ENCODE measurements at places on chromosomes 11 and 22.

- DNase-seq: no peak
Measured at GRCh38 chr11:113896156-113896879, 8.3 kb upstream of the HTR3B start.

DNA sequence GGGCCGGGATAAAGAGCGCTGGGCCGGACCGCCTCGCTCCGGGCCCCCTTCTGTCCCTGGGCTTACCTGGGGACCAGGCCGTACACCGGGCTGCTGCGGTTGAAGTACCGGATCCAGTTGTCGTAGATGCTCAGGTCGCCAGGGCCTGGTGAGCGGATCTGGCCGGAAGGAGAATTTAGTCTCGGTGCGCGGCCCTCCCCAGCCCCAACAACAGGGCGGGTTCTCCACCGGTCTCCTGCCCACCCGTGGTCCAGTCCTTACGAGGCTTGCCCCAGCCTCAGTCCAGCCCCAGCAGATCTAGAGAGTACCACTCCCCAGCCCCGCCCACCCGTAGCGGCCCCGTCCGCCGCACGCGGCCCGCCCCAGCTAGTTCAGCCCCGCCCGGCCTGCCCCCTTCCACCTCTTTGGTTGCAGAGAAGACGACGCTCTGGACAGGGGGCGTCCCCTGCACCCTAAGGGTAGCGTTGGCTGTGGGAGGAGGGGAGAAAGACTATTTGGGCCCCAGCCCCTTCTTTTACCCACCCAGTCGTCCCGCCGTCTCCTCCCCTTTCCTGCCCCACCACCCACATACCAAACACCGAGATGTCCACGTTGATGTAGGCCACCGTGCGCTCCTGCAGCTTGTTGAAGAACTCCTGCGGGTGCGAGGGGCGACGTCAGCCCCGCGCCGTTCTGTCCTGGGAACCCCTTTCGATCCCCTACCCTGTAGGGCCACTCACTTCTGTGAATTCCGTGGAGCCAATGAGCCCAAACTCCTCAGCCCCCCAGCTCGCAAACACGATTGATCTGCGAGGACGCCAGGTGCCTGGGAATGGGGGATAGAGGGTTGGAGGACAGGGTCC, 6.8 kb downstream of the SAC3D1 start:
- DNase-seq: no peak

GRCh38 chr11:123559523-123559955, 94.9 kb downstream of the SCN3B start:
- no peak for DNase-seq

- no peak for DNase-seq
Measured at GRCh38 chr11:73398721-73399120, 22.5 kb downstream of the RELT start.

DNA sequence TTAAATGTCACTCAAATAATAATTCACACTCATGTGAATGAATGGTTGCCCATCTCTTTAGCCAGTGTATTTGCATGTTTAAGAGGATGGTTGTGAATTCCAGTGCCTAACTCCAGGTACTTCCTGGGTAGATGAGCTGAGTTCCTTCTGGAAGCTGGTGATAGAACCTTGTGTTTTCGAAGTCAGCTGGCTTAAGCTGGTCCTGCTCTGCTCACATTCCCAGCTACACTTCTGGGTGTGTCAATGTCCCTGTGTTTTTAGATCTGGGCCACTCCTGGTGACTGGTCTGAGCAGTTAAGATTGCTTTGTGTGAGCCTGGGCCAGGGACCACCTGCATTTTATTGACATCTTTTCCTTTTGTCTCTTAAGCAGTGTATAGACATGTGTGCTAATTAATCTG, 10.6 kb downstream of the TEAD1 start:
- no peak for DNase-seq

DNA sequence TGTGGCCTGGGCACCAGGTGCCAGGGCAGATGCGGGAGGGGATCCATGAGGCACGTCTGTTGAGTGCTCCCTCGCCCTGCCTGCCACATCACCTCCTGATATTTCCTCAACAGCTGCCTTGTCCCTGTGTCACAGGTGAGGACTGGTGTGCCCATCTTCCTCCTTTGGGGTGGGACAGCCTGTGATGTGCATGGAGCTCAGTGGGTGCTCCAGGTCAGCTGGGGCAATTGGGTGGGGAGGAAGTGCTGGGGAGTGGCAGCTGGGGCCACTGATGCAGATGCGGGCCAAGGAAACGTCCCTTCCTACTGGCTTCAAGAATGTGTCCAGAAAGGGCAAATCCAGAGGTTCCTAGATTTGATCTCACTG, 83.6 kb downstream of the MORC2 start:
- DNase-seq: no peak

GRCh38 chr11:20067665-20068064, 92.6 kb downstream of the DBX1 start:
- no peak for DNase-seq

DNA sequence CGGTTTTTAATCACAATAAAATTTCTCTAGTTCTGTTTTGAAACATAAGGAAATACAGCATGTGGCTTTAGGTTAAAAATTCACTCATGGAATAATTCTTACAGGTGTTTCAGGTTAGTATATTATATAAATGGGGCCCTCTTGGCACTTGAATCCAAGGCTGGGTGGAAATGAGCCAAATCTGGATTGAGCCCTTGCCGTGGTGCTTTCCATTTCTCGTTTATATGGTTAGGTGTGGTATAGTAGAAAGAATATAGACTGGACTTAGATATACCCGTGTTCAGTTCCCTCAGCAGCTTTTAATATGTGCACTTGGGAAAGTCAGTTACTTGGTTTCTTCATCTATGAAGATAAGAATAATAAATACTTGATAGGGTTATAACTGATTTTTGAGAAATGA, 16.0 kb downstream of the ZFP91 start:
- no peak for DNase-seq

- DNase-seq: no peak
Measured at GRCh38 chr22:36629320-36629719, 74.2 kb downstream of the CACNG2 start.

- no peak for DNase-seq
Measured at GRCh38 chr11:46010100-46010499, 87.6 kb downstream of the LARGE2 start.

DNA sequence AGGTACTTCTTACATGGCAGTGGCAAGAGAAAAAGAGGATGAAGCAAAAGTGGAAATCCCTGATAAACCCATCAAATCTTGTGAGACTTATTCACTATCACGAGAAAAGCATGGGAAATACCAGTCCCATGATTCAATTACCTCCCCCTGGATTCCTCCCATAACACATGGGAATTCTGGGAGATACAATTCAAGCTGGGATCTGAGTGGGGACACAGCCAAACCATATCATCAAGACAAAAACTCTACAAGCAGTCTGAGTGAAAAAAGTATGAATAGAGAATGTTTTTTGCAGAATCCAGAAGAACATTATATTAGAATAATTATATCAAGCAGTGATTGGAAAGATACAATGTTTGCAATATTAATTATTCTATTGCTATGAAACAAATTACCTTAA, 893.7 kb downstream of the FAM181B start:
- no peak for DNase-seq

GRCh38 chr22:41828516-41828915, 4.4 kb upstream of the SREBF2 start:
- no peak for DNase-seq

DNA sequence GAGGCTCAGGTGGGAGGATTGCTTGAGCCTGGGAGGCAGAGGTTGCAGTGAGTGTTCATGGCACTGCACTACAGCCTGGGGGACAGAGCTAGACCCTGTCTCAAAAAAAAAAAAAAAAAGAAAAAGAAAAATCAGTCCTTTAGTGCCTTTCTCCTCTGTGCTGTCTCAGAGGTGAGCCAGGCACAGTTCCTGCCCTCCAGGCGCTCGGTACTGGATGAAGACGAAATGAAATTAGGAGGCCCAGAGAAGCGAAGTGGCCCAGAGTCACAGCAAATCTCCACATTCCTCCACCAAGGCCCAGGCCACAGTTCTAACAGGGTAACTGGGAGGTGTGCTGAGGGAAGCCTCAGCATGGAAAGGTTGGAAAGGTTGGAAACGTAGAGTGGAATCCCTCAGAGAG, 4.9 kb downstream of the PLEKHB1 start:
- no peak for DNase-seq

GRCh38 chr11:14641801-14642200, 1.8 kb upstream of the PDE3B start:
- DNase-seq: no peak

GRCh38 chr11:2583605-2583958, 116.2 kb downstream of the KCNQ1OT1 start:
- DNase-seq: no peak

- no peak for DNase-seq
Measured at GRCh38 chr22:44822534-44822933, 70.2 kb downstream of the ARHGAP8 start.

- DNase-seq: no peak
Measured at GRCh38 chr11:134153147-134153905, 70.4 kb downstream of the NCAPD3 start.

- DNase-seq: no peak
Measured at GRCh38 chr11:2804701-2805387, 80.7 kb downstream of the CDKN1C start.

- no peak for DNase-seq
Measured at GRCh38 chr11:30150425-30150824, 80.4 kb upstream of the FSHB start.

DNA sequence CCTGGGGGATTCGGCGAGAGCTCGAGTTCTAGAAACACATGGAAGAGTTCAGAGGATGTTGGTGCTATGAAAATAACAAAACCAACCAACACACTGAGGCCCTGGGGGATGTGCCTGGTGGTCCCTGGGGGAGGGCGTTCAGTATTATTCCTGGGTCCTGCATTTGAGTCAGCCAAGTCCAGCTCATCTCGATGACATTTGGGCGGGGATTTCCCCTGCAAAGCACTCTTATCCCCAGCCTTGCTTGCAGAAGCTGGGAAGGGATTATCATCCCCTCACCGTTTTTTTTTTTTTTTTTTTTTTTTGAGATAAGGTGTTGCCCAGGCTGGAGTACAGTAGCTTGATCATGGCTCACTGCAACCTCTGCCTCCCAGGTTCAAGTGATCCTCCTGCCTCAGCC, 2.1 kb upstream of the SMIM38 start:
- no peak for DNase-seq

- DNase-seq: no peak
Measured at GRCh38 chr11:42043312-42043711, 583.9 kb upstream of the LRRC4C start.

All from activated T-helper 1 cell treated with Interleukin-2 at 50 U/mL for 16 hours (primary cell).